ENCODE measurements at places on chromosomes 2 and 18. TPM values are rescaled to one million over a fixed set of nuclear protein-coding genes. Genes with fewer than 3 reads are reported as not detected.

Gene MDH1B
- total RNA-seq, result 2.8 TPM

Gene AMER3
- total RNA-seq, result not detected

Gene CCDC85A
- total RNA-seq, result not detected

Gene CCDC93
- 24.6 TPM for total RNA-seq

Gene PLA2R1
- not detected for total RNA-seq

Gene TMEM178A
- total RNA-seq, result not detected

Gene RGPD5
- total RNA-seq, result 11.4 TPM

Gene SP100
- total RNA-seq, result 148 TPM

Gene TMEM17
- 0.86 TPM for total RNA-seq

Gene CFAP65
- 0.11 TPM for total RNA-seq

DNA sequence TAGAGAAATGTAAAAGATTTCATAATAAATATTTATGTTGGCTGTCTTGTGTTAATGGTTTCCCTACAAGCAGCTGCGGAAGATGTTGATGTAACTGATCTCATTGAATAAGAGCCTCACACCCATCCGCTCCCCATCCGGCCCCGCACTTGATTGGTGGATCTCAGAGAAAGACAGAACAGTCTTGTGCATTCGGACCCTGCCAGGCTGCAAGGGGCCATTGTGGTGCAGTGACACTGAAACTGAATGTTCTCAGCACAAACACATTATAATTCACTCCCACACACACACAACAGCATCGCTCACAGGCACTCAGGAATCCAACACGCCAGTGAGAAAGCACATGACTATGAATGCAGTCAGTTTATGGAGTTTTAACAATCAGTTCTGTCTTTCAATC, 47.8 kb downstream of the PRELID3A start:
- DNase-seq, result no peak
- H3K27ac ChIP-seq, result no peak overlapping the region
- no peaks in the 10 kb centered on the region for H3K4me1 ChIP-seq
- H3K27me3 ChIP-seq, result no peaks in the 10 kb centered on the region

DNA sequence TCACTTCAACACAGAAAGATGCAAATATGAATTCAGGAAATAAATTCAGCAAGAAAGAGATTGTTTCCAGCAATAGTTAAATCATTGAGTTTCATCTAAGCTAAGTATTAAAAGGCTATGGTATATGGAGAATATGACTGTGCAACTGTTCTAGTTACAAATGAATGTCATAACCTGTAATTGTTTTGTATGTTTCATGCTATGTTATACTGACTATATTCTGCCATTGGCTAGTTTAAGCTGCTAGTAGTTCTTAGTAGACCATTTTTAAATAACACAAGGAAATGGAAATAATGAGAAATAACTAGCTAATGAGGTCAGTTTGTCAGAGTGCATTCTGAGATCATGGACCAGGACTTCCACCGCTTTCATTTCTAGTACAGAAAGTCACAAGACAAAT, 1154.9 kb upstream of the TMEFF2 start:
- no peak for DNase-seq
- H3K27me3 ChIP-seq, result no peaks in the 10 kb centered on the region
- no peak overlapping the region for H3K27ac ChIP-seq
- H3K4me1 ChIP-seq, result peaks cover 6% of the 10 kb centered on the region
- no peak overlapping the region for H3K4me3 ChIP-seq
- no peaks in the 10 kb centered on the region for H3K36me3 ChIP-seq

- no peaks in the 10 kb centered on the region for H3K36me3 ChIP-seq
- no peaks in the 10 kb centered on the region for H3K27me3 ChIP-seq
- H3K4me1 ChIP-seq, result no peaks in the 10 kb centered on the region
- H3K4me3 ChIP-seq, result no peak overlapping the region
Measured at GRCh38 chr2:48272199-48272598, 257.8 kb upstream of the STON1 start.

DNA sequence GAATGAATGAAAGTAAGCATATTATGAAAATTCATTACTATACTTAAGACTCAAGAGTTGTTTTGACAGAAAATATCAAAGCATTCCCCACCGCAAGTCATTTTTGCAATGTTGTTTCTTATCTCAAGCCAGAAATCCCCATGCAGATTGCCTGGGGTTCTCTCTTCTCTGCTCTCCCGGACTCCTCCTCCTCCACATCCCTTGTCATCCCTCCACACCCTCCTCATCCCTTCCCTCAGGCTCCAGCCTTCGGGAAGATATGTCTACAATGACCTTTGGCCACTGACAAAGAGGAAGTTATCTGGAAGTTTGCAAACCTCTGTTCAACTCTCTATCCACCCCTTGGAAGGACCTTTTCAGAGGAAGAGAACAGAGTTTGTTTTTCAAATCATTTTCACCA, 11.9 kb downstream of the TFCP2L1 start:
- DNase-seq, result no peak
- H3K27ac ChIP-seq, result no peak overlapping the region
- no peak overlapping the region for H3K4me3 ChIP-seq
- H3K4me1 ChIP-seq, result no peaks in the 10 kb centered on the region
- no peaks in the 10 kb centered on the region for H3K27me3 ChIP-seq
- H3K36me3 ChIP-seq, result no peaks in the 10 kb centered on the region

GRCh38 chr18:54812885-54813284, 15.4 kb upstream of the RAB27B start:
- no peak overlapping the region for H3K27ac ChIP-seq
- DNase-seq, result no peak
- H3K27me3 ChIP-seq, result no peaks in the 10 kb centered on the region
- H3K4me1 ChIP-seq, result no peaks in the 10 kb centered on the region
- H3K36me3 ChIP-seq, result no peaks in the 10 kb centered on the region

- no peak for DNase-seq
- H3K27ac ChIP-seq, result no peak overlapping the region
- H3K27me3 ChIP-seq, result no peaks in the 10 kb centered on the region
- H3K4me1 ChIP-seq, result peaks cover 5% of the 10 kb centered on the region
- peaks cover 19% of the 10 kb centered on the region for H3K36me3 ChIP-seq
- H3K4me3 ChIP-seq, result no peak overlapping the region
Measured at GRCh38 chr2:195686564-195686963, 29.5 kb downstream of the SLC39A10 start.

DNA sequence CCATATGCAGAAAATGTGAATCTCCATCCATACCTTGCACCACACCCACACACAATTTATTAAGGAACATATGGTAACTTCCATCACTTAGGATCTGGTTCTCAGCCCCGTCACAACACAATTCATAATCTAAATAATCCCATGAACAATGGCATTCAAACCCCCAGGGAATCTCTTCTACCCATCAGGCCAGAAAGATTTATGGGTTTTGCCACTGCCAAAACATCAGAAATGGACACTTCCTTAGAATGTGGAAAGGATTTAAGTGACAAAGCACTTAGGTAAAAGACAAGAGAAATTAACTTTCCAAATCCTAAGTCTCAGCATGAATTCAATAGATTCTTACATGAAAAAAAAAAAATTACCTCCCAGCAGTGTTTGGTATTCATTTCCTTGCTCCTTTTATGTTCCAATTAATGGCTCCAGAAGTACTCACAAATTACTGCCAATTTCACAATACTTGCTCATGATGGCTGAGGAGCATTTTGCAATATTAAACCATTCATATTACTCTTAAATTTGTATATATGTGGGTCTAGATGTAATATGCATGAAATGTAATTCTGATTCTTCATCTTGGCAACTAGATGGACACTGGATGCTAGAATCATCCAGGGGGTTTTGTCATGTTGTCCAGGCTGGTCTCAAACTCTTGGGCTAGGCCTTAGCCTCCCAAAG, 56.5 kb upstream of the TMEM247 start:
- H3K27ac ChIP-seq, result no peak overlapping the region
- no peaks in the 10 kb centered on the region for H3K4me1 ChIP-seq
- H3K27me3 ChIP-seq, result no peaks in the 10 kb centered on the region
- no peak for DNase-seq

- no peaks in the 10 kb centered on the region for H3K4me1 ChIP-seq
- no peak overlapping the region for H3K4me3 ChIP-seq
- DNase-seq, result no peak
- no peak overlapping the region for H3K27ac ChIP-seq
Measured at GRCh38 chr2:19569300-19569791, 210.9 kb upstream of the OSR1 start.

DNA sequence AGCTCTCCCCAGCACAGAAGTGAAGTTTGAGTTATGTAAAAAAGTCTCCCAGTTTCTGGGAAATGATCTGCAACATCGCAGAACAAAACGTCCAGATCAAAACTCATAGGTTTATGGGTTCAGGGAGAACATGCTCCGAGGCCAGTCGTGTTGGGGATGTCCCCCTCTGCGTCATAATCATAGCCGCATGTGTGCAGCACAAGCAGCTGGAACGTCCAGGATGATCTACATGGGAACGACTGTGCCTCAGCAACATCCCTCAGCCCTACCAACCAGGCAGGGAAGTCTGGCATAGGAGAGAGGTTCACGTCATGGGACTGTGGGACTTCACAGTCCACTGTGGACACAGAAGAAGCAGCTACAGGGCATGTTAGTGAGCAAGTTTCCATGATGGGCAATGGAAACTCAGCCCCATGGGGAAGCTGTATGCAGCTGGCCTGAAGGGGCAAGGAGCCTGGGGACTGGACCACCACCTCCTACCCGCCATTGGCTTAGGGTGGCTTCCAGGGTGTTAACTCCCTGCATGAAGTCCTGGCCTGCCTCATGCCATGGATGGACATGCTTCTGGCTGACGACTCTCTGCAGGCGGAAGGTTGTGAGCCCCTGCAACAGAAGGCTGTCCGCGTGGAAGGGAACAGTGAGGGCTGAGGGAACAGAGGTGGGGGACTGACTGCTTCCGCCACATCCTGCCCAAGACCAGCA, 96.9 kb downstream of the COPS8 start:
- H3K4me1 ChIP-seq, result no peaks in the 10 kb centered on the region
- H3K4me3 ChIP-seq, result no peak overlapping the region
- no peaks in the 10 kb centered on the region for H3K27me3 ChIP-seq
- no peak for DNase-seq
- no peak overlapping the region for H3K27ac ChIP-seq

DNA sequence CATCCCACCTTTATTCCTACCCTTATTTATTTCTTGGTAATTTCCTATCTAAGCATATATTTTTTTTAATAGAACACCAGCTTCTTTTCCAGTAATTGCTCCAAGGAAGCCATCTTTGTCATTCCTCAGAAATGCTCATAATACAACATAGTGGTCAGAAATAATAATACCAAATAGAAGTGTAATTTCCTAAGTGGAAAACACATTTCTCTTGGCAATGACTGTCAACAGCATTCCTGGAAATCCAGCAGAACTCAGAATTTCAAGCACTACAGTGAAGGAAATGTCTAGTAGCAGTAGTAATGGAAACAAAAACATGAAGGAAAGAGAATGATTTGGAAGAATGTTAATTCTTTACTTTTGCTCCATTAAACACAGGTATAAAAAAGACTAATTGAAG, 56.6 kb downstream of the GDF7 start:
- H3K4me1 ChIP-seq, result no peaks in the 10 kb centered on the region
- H3K36me3 ChIP-seq, result no peaks in the 10 kb centered on the region
- no peaks in the 10 kb centered on the region for H3K27me3 ChIP-seq
- H3K4me3 ChIP-seq, result no peak overlapping the region

DNA sequence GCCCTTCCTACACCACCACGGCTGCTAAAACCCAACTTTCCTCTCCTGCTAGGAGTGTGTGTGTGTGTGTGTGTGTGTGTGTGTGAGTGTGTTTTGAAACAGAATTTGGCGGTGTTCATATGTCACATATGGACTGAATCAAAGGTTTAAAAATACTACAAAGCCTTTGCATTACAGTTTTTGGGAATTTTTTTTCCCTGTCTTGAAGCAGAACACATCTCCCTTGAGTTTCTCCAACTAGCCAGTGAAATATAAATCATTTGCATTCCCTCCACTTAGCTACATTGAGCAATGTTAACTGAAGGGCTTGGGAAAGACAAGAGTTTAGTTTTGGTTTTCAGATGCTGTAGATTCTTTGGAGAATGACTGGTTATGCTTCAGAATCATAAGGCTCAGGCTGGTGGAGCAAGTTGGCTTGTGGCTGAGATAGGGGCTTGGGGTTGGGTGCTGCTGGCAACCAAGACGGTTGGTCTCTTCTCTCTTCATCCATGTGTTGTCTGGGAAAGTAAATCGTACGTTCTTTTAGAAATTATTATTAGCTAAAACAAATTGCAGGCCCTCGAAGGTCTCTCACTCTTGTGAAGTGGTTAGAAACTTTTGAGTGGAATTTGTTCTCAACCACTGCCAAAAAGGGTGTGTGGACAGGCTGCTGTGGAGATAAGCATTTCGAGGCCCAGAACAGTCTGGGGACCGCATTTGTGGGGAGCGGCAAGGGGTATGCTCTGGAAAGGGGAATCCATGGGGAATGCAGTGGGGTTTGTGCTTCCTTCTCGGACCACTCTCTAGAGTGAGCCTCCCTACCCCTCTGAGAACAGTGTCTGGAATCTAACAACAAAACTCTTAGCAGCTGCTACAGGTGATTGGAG, 1.4 kb downstream of the NRP2 start:
- no peak for DNase-seq
- H3K27ac ChIP-seq, result no peak overlapping the region
- H3K36me3 ChIP-seq, result no peaks in the 10 kb centered on the region
- H3K4me1 ChIP-seq, result peaks cover 39% of the 10 kb centered on the region

DNA sequence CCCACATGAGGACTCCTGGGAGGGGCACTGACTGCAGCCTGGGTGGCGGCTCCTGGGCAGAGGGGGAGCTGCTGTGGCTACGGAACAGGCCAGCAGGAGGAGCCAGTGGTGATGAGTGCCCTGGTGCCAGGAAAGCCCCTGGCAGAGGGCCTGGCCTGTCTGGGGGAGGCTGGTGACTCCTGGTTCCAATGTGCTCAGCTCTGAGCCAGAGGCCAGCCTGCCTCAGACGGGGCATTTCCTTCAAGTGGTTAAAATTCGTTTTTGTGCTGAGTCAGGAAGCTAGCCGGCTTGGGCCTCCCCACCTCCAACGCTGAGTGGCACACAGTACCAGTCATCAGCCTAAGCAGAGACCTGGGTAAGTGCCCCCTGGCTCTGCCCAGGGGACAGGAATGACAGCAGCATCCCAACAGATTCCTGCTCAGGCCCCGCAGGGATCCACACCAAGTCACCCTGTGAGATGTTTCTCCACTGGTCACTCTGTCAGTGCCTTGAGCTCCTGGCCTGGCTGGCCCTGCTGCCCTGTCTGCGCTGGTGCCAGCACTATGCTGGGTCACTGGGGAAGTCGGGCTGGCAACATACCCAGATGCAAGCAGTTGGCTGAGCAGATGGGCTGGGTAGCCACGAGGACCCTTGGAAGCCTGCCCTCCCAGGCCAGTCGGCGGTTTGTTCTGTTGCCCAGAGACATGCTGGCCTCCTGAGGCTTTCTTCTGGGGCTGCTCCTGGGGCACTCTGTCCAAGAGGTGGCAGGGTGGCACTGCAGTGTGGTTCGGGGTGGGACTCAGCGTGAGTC, 7.1 kb upstream of the KLF11 start:
- no peaks in the 10 kb centered on the region for H3K27me3 ChIP-seq
- no peaks in the 10 kb centered on the region for H3K36me3 ChIP-seq
- H3K4me1 ChIP-seq, result no peaks in the 10 kb centered on the region
- no peak overlapping the region for H3K4me3 ChIP-seq
- peak; percentile 51 for DNase-seq
- no peak overlapping the region for H3K27ac ChIP-seq
